ENCODE measurements at places on chromosomes 16 and 17.

- no peak for DNase-seq
Measured at GRCh38 chr16:79163691-79164387, 436.7 kb downstream of the MAF start.

- no peak for DNase-seq
Measured at GRCh38 chr16:10120953-10121352, 61.3 kb downstream of the GRIN2A start.

GRCh38 chr17:56762988-56763387 is 70.7 kb downstream of the C17orf67 start:
- no peak for DNase-seq

- DNase-seq, result no peak
Measured at GRCh38 chr16:57693550-57693949, 1.1 kb upstream of the DRC7 start.

DNA sequence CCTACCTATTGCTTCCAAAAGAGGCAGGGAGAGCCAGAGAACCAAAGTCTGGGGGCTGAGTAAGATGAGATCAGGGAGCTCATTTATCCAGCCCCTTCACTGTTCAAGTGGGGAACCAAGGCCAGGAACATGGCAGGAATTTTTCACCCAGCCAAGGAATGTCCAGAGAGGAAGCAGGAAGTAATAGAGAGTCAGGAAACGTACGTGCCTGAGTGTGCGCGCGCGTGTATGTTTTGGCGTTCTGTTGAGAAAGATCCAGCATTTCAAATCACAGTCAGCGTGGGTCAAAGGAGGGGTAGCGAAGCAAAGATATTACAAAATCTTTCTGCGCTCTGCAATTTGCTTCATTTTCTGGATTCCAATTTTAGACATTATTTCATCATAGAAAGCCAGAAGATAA is 41.9 kb upstream of the WSCD1 start:
- DNase-seq, result no peak

DNA sequence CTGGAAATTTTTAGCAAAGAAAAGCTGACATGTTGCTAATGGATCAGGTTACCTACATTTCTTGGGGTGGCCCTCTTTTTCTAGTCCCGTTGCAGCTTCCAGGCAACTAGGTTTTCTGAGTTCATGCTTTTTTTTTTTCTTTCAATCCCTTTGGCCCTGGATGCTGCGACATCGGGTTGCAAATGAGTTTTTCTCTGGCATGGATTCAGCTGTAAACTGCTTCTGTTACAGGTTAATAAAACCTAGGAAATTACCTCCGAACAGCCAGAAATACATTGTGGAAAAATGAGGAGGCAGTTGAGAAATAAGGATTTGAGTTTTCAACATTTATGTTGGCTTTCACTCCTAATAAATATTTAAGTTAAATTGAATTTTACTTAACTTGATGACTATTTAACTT is 149.8 kb upstream of the MAF start:
- DNase-seq, result no peak

GRCh38 chr17:39222866-39223834 is 2.6 kb downstream of the STAC2 start:
- no peak for DNase-seq

DNA sequence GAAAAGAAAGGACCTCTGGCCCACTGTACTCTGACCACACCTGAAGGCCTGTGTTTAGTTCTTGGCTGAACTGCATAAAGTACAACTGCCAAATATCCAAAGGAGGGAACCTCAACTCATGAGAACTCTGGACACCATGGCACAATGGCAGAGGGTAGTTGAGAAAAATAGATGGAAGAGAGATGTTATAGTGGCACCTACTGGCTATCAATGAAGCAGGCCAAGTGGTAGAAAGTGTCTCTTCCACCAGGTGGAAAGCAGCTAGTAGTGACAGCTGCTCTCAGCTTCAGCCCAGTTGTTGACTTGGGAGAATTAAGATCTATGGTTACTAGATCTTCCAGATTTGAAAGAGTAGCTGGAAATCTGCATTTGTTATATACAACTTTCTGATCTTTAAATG is 3.2 kb downstream of the MED31 start:
- DNase-seq, result no peak

- no peak for DNase-seq
Measured at GRCh38 chr17:39264119-39264518, 38.4 kb upstream of the STAC2 start.

DNA sequence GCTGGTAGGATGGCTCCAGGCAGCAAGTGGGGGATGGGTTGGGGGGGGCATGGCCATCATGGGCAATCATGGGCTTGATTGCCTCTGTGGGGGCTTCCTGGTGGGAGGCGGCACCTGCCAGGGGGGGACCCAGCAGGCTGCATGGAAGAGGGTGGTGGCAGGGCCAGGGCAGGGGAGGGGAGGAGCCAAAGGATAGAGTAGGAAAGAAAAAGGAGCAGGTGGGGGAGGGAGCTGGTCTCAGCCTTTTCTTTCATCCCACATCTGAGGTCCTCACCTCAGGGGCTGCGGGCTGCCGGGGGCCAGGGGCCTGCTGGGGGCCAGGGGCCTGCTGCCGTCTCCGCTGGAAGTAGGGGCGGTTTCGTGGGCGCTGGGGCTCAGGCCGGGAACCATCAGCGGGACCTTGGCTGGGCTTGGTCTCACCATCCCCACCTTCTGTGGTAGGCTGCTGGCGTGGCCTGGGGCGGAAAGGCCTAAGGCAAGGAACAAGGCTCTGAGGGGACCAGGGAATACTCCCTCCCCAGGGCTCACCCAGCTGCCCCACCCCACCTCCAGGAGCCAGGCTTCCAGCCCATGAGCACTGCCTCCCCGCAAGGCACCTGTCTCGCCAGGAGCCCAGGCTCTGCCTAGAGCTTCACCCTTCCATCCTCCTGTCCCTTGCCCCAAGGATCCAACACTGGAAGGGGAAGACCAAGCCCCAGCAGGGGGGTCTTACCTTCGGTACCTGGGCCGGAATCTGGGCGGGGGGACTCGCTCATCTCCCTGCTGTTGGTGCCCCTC is 5.0 kb downstream of the YBX2 start:
- no peak for DNase-seq

DNA sequence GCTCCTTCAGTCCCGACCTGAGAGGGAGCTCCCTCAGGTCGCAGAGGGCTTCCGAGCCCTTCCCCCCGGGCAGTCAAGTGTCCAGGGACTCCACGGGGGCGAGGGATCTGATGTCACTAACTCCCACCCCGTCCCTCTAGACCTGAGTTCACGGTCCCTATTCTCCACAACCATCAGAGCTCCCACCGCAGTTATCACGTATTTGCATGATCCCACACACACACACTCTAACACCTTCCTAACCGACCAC is 3.7 kb upstream of the PER1 start:
- DNase-seq, result no peak

DNA sequence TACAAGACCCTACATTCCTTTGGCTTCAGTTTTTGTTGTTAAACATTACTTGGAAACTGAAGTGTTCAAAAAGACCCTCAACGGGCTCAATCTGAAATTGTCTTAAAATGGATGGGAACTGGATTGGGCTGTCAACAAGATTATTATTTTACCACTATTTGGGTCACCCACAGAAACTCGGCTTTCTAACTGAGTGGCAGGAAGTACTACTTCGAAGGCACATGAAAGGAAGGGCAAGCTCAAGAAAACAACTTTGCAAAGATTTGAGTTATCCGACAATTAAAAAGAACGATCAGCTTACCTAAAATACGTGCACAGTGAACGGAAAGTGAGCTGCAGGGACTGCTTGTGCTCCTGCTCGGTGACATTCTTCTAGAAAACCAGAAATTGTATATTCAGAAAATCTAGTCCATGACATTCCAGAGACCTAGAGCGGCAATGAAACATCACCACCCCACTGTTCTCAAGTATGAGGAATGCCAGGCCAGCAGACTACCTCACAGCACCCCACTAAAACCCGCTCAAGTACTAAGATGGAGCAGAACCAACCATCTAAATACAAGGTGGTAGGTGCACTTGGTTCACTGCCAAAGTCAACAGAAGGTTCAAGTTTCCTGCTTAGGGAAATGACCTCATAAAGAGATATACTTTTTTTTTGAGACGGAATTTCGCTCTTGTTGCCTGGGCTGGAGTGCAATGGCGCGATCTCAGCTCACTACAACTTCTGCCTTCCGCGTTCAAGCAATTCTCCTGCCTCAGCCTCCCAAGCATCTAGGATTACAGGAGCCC is 60.5 kb downstream of the ZZEF1 start:
- DNase-seq, result no peak

DNA sequence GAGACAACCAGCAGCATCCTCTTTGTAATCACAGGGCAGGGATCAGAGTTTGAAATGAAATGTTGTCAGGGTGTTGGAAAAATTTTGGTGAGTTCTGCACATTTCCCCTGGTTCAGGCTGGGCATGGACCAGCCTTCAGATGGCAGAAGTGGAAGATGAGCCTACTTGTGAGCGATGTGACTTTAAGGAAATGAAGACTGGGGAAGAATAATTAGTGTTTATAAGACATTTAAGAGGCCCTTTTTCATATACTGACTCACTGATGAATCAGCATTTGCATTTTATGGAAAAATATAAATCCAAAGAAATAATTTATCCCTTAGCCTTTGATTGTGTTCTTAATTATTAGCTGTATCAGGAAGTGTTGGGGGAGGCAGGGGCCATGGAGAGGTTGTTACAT is 20.9 kb downstream of the GPR179 start:
- DNase-seq, result no peak

DNA sequence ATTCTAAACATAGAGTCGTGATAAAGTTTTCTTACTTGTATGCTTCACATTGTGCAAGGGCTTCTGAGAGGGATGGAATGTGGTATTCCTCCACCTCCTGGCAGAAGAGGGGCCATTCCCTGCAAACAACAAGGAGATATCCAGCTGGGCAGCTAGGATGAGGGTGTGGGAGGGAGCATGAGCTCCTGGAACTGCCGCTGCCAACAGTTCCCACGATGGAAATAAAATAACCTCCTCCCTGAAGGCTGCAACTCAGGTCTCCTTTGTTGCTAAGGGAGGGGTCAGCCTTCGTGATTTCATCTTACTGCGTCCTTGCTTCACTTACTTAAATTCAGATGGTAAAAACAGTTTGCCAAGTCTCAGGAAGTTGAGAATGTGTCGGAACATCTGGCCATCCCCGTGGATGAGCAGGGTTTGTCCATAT is 15.6 kb downstream of the PLEKHG4 start:
- no peak for DNase-seq

DNA sequence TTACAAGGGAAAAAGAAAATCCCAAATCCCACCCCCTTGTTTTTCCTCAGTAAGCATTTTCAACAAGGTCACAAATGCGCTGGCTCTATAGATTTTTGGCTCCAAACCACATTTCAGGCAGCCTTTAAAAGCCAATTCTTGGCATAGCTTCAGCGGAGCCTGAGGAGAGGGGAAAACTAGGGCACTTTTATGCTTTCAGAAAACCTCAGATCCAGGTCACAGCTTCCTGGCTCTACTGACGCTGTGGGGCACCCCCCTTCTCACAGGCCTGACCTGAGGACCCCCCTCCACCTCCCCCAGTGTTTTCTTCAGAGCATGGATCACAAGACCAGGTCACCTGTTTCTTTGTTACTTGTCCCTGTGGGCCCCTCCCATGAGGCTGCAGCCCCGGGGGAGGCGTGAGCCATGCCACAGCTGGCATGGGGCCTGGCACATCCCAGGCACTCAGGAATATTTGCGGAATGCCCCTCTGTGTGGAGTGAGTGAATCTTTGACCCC is 30.1 kb upstream of the MTSS2 start:
- peak; percentile 56 for DNase-seq

- DNase-seq, result no peak
Measured at GRCh38 chr17:56707312-56708219, 114.1 kb downstream of the NOG start.

- no peak for DNase-seq
Measured at GRCh38 chr17:51065466-51065865, 55.2 kb downstream of the SPAG9 start.

All from epithelial cell of proximal tubule (primary cell).